Testis (tissue), 5 donors: ENCODE measurements at places on chromosomes 1 and 21.

DNA sequence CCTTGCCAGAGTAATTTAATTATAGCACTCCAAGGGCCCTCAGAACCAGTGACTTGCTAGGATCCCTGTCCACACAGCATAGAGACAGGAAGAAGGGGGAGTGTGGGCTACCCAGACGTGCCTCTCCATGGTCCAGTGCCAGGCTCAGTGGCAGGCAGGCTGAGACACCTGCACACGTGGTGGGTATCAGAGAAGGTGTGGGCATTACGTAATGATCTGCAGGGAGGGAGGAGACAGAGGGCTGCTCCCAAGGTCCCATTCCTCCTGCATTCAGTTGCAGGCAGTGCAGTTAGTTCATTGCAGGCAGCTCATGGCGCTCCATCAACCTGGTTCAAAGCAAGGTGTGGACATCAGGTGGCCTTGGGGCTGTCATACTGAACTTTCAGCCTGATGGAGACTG, 49.9 kb downstream of the C8B start:
- DNase-seq = no peak

DNA sequence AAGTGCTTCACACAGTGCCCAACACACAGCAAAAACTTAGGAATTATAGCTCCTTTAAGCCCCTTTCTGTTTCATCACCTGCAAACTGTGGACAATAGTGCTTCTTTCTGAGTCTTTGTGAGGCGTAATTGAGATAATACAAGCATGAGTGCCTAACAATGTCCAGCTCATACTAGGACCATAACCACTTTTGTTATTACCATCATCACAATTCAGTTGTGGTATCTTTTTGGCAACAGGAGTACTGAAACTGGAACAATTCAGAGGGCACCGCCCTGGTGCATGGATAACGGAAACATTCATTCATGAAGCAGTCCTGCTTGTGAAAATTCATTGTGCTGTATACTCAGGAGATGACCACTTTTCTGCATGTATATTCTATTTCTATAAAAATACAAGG, 18.2 kb downstream of the DNAJC11 start:
- no peak for DNase-seq

- DNase-seq = no peak
These were observed 149.0 kb upstream of the RUNX3 start for GRCh38 chr1:25079048-25079447.

DNA sequence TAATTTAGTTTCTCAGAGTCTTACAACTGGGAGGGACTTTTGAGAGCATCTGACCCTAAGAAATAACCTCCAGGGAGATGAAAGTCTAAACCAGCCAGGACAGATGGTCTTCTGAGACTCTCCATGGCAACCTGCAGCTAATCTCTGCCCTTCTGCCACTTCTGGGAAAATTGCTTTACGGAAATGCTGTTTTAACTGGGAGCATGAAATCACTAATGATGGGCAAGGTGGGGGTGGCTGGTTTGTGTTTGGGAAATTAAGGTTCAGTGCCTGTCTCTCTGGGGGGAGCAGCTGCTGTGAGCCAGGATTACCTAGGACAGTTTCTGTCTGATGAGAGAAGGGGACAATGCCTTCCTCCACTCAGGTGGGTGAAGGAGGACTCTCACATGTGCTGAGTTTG, 33.2 kb downstream of the ROR1 start:
- no peak for DNase-seq

DNA sequence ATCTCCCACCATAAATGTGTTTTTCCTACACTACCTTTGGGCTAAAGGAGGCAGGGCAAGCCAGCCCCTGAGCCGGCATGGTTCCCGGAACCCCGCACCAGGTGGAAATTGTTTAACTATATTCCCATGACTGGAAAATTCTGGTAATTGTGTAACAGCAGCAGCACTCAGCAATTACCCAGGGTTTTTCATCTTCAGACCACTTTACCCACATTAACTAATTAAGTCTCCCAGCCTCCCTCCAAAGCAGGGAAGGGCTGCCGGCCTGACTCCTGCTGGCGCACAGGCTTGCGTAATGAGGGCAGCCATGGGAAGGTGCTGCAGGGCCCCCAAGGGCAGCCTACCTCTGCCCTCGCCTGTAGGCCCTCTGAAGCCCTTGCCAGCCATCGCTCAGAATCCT, 140.7 kb upstream of the VAMP3 start:
- DNase-seq = no peak

DNA sequence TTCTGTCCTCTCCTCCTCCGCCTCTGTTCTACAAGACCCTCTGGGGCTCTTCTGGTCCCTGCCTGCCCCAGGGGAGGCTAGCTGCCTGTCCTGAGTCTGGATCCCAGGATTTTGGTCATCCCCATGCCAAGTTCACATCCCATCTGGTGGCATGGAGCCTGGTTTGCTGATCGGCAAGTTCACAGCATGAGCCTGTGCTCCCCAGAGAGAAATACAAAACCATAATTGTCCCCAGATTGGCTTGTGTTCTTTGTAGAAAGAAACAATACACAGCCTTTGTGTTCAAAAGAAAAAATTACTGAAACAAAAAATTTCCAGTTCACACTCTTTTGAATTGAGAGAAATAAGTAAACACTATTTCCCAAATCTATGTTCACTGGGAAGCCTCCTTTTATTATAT, 149.4 kb upstream of the ZC3H12A start:
- no peak for DNase-seq

GRCh38 chr21:32351428-32351827, 41.4 kb downstream of the URB1 start:
- no peak for DNase-seq

GRCh38 chr1:84347271-84347931, 45.9 kb downstream of the SAMD13 start:
- no peak for DNase-seq

- DNase-seq = no peak
These were observed 565.8 kb upstream of the USP24 start for GRCh38 chr1:55781003-55781402.

DNA sequence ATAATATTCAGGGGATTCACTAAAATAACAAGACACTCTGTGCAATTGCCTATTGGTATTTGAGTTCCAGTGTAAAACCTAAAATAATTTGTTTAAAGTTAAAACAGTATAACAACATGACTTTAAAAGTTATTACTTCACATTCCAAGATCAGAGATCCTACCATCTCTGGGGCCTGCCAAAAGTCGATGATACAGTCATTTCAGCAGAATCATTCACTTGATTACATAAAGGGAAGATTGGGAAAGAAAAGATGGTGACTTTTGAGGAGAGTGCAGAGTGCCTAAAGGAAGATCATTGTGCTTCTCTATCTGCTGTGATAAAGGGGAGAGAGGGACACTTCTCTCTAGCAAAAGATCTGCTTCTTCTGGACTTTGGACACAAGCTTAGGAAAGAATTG, 784.4 kb upstream of the ADGRL4 start:
- no peak for DNase-seq

DNA sequence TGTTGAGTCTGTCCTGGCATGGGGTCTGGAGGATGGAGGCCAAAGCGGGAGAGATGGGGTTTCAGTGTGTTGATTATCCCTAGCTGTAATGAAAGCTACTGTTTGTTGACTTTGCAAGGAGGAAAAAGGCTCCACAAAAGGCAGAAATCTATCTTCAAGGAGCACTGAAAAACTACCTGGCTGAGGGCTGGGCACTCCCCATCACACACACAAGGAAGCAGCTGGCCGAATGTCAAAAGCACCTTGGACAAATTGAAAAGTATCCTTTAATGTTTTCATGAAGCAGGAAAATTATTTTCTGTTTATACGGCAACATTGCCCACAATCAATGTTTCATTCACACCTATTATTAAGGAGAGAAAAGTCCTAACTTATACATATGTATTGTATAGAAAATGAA, 27.8 kb upstream of the PWP2 start:
- no peak for DNase-seq

DNA sequence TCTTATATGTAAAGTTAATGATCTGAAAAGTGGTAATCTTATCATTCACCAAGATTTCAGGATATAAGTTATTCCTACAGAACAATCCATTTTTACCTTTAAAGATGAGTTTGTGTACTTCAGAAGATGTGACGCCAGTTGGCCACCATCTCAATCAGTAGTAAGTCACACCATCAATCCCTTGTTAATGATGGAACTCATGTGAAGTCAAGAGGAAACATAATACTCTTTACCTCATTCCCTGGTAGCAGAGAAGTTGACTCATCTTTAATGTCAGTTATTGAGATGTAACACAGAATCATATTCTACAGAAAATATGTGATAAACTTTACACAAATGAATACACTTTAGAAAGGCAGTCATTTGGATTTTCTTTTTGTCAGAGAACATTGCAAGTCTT, 38.2 kb downstream of the MRPL39 start:
- DNase-seq = no peak

GRCh38 chr1:244064621-244065020, 13.5 kb downstream of the ZBTB18 start:
- DNase-seq = no peak

GRCh38 chr1:198880818-198881597, 242.2 kb downstream of the PTPRC start:
- no peak for DNase-seq

- no peak for DNase-seq
These were observed 38.6 kb downstream of the NENF start for GRCh38 chr1:212471286-212471685.

- no peak for DNase-seq
These were observed 218.1 kb downstream of the ST6GALNAC3 start for GRCh38 chr1:76292418-76293184.

DNA sequence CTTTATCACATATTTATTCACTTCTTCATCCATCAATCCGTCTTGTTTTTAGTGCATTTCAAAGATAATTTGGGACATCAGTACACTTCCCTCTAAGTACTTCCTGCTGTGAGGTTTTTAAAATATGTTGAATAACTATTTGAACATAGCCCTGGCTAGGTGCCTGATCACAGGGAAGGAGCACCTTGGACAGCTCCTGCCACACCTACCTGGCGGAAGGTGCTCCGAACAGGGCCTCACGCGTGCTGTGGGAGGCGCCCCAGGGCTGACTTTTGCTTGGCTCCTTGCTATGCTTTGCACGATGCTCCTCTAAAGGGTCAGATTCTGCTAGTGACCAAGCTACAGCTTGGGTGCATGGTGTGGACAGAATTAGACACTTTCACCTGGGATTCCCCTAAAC, 4.9 kb upstream of the ATXN7L2 start:
- peak; percentile 13 for DNase-seq

DNA sequence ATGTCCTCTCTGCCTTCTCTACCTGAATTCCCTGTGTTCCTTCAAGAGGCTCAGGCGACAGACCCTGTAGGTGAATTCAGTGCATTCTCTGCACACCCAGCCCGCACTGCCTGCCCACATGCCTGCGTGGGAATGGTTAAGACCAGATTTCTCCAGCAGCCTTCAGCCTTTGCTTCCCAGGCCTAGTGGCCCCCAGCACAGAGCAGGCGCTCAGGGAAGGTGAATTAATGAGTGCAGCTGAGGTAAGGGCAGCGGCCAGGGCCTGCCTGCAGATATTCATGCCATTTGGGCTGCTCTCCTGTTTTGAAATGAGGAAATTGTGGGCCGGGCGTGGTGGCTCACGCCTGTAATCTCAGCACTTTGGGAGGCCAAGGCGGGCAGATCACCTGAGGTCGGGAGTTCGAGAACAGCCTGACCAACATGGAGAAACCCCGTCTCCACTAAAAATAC, 45.5 kb downstream of the IER5 start:
- no peak for DNase-seq
